A172 (cell line): ENCODE measurements at places on chromosomes 7 and 10.

- DNase-seq = no peak
Observed at GRCh38 chr7:26185131-26185843, 15.3 kb downstream of the HNRNPA2B1 start.

DNA sequence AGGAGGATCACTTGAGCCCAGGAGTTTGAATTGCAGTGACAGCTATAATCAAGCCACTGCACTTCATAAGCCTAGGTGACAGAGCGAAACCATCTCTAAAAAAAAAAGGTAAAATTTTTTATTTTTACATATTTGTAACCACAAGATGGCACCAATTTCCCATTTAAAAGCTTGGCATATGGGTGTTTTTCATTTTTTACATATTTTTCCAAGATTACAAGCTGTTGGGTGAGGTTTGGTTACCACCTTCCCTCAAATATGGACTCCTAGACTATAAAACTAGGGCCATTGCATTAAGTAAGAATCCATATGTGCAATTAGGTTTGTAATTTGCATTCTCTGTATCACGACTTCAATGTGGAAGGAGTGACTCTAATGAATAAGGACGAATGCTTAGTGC is 129.3 kb upstream of the ACBD5 start:
- DNase-seq = no peak

DNA sequence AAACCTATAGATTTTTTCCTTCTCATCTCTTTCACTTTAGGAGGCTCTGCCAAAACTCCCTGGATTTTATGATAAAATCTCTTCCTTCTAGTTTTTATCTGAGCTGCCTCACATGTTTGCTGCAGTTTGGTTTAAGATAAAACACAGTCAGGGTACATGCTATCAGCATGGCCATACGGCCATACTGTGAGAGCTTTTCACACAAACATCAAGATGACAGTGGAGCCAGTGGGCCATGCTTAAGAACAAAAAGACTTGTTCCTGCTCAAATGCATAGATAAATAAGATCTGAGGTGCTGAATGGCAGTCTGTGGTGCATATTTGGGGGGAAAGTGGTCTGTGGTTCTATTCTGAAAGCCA is 91.0 kb downstream of the ELMO1 start:
- no peak for DNase-seq

DNA sequence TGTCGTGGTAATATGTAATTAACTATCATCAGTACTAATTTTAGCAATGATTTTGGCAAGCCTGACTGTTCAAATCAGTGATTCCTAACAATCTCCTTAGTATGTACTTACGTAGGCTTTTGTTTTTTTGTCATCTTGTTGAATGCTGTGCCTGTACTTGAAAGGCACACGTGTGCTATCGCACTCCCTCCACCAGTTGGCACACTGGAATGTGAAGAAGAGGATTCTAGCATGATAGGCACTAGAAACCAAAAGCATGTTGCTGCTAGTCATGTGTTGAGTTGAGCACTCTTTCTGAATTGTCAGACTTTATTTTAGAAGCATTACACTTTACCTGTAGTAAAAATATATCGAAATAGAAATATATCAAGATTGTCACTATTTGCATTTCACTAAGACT is 59.1 kb downstream of the TASOR2 start:
- DNase-seq = no peak
